Glutamatergic neuron (in vitro differentiated cells): ENCODE measurements at places on chromosomes 7 and 10. TPM values are rescaled to one million over a fixed set of nuclear protein-coding genes. Genes with fewer than 3 reads are reported as not detected.

GRCh38 chr7:102925976-102926782 lies 13.4 kb downstream of the LRRC17 start:
- no peak for DNase-seq

GRCh38 chr7:101411508-101411874 lies 48.8 kb downstream of the COL26A1 start:
- DNase-seq: no peak

DNA sequence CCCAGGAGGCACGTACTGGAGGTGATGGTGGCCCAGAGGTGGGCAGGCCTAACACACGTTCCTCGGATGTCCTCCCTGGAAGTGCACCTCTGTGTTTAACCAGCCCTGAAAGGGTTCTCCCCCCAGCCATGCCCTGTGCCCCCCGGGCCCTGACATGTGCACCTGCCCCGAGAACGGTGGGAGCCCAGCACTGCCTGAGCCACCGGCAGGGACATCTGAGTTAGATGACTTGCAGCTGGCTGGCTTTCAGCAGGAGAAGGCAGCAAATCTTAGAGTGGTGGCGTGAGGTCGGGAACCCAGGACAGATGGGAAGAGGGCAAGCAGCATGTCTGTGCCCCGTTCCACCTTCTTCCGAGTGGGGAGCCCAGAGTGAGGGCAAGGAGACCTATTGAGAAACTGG lies 291.8 kb downstream of the TCERG1L start:
- DNase-seq: no peak

DNA sequence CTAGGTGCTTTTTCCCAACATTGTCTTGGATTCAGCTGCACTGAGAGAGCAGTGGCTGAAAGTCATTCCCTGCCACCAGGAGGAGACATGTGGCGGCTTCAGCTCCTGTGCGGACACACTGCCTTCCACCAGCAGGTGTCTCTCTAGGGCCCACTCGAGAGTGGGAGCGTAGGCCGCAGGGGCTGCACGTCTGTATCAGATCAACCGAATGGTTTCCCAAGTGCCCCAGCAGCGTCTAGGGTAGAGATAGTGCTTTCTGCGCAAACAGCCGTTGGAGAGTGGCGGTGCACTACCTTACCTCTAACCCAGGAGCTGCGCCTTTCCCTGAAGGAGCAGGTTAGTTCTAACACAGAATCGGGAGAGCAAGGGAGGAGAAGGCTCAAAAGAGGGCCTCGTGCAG lies 31.7 kb downstream of the PAPOLB start:
- peak; percentile 86 for DNase-seq

DNA sequence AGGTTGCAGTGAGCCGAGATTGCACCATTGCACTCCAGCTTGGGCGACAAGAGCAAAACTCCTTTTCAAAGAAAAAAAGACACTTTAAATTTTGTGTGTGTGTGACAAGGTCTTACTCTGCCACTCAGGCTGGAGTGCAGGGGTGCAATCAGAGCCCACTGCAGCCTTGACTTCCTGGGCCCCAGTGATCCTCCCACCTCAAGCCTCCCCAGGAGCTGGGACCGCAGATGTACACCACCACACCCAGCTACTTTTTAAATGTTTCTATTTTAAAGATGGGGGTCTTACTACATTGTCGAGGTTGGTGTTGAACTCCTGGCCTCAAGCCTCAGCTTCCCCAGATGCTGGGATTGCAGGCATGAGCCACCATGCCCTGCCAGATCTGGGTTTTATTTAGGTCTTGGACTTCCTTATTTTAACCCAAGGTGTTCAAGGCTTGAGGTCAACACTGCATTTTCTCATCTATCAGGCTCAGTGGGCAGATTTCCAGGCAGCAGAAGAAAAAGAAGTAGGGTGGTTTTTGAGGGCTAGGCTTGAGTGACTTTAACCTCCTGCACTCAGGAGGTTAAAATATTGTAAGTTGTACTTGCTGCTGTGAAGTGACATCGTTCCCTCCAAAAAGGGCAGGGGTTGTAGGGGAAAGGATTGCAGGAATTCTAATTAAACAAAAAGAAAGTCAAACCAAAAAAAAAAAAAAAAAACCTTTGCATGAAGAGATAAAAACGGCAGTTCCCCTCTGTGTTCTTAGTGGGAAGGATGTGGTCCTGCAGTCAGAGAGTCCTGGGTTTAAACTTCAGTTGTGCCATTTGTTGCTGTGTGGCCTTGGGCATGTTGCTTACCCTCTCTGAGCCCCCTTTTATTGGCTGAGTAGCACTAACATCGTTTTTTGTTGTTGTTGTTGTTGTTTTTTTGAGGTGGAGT lies 71.5 kb downstream of the CARD11 start:
- DNase-seq: no peak

DNA sequence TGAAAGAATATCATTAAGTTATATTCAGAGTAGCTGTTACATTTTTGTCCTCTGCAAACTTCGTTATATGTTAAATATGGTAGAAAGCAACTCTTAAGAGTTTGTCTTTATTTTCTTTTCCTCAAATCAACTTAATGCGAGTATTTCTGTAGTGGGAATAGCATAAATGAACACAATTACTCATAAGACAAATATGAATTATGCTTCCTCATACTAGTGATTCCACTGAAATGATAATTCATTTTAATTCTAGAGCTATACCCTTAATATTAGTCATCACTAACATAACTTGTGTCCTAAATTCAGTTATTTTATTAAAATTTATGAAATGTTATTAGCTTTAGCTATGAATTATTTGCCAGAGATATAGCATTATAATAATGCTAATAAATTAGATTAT lies 820.6 kb upstream of the KCND2 start:
- DNase-seq: no peak

DNA sequence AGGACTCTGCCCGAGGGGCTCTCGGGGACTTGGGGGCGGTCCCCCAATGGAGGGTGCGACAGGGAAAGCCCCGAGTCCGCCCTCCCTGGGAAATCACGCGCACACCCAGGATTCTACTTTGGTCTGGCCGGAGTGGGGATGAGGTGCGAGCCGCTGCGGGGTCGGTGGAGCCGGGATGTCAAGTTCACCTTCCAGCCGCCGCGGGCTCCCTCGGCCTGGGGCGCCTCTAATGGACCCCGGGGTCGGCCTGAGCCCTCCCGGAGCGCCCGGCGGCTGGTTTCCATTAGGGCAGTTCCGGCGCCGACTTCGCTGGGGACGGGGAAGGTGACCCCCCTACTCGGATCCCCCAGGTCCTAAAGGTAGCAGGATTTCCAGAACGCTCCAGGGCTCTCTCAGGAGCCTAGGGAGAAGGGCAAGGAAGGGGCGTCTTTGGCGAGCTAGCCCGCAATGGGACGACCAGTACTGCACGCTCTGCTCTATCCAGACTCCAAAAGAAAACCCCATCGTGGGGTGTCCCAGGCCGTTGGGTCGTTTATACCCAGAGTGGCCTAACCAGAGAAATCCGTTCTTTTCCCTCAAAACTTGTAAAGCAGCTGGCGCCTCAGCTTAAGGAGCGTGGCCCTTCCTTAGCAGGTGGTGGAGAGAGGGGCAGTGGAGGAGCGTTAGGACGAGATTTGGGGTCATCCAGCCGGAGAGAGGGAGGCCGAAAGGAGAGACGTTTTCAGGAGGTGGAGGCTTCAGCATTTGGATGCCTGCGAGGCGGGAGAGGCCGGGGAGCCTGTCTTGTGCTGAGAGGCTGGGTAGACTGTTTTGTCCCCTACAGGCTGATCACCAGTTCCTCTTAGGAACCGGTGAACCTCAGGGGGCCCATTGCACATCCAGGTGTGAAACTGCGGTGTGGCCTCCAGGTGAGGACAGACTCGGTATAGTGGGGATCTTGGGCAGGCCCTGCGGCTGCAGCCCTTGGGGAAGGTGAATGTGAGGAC lies 860 bp upstream of the WDR86 start:
- peak; percentile 80 for DNase-seq

- no peak for DNase-seq
Observed at GRCh38 chr10:76297358-76297757, 865.9 kb downstream of the LRMDA start.

DNA sequence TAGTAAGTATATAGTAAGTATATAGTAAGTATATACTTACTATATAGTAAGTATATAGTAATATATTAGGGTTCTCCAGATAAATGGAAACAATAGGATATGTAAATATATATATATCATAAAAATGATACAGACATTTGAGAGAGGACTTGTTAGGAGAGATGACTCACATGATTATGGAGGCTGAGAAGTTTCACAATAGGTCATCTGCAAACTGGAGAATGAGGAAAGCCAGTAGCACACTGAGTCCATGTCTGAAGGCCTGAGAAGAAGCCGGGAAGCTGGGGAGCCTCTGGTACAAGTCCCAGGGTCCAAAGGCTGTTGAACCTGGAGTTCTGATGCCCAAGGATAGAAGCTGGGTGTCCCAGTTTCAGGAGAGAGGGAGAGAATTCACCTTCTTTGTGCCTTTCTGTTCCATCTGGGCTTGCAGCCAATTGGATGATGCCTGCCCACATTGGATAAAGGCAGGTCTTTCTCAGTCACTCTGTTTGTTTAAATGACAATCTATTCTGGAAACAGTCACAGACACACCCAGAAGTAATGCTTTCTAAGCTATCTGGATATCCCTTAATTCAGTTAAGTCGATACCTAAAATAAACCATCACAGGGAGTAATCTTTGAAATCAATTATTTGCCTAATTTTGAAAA lies 205.5 kb upstream of the CDC14C start:
- DNase-seq: no peak

GRCh38 chr10:31908157-31908556 lies 20.5 kb downstream of the ARHGAP12 start:
- no peak for DNase-seq

DNA sequence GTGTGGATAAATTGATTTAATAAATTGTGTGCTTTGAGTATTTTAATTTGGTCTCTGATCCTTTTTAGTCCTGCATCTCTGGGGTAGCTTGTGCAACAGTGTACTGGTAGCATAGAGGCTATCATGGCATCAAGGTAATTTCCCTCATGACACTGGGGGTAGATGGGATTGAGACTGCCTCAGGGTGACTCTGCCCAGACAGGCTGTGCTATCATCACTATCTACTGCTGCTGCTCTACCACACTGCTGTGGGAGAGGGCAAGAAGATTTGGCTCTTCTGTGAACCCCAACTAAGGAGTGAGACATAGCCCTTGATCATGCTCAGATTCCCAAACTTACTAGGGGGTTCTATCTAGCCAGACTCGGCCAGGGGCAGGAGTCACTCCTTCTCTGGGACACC lies 43.6 kb upstream of the JAZF1 start:
- DNase-seq: no peak

GRCh38 chr10:72694476-72695369 lies 2.8 kb downstream of the MCU start:
- DNase-seq: no peak

C10orf90 gene
- not detected for total RNA-seq

RBM48 gene
- 15.4 TPM for total RNA-seq

PPP1R3C gene
- 19.4 TPM for total RNA-seq

ITIH5 gene
- 0.29 TPM for total RNA-seq
